ENCODE measurements at places on chromosomes 1 and 21.

- DNase-seq, result no peak
These were observed 493.8 kb upstream of the CHRM3 start for GRCh38 chr1:238892612-238893011.

- DNase-seq, result no peak
These were observed 183.0 kb downstream of the SDCCAG8 start for GRCh38 chr1:243438815-243439214.

DNA sequence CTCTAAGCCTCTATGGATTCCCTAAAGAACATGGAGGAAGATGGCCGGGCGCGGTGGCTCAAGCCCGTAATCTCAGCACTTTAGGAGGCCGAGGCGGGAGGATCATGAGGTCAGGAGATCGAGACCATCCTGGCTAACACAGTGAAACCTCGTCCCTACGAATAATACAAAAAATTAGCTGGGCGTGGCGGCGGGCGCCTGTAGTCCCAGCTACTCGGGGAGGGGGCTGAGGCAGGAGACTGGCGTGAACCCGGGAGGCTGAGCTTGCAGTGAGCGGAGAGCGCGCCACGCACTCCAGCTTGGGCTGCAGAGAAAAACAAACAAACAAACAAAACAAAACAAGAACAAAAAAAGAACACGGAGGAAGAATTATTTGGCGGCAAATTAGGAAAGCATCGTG lies 5.8 kb upstream of the ZNF326 start:
- no peak for DNase-seq

DNA sequence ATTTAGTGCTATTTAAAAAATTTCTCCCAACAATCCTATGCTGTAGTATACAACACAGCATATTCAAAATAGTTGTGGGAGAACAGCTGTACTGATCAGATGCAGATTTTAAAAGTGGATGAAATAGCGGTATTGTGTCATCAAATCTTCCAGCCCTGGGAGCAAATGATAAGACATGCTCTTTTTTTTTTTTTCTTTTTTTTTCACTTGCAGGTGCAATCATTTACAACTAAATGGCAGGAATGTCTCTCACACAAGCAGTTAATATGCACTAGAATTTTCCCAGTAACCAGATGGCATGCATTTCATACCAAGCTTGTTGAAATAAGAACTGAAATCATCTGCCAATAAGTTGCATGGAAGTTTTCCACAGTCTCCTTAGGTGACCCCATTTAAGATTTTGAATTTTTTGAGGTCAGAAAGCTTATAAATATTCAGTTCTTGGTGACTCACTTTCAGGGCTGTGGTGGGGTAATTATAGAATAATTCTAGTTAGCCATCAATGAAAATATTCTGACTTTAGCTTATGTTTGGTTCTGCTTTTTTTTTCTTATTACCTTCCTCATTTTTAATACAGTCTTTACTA lies 623.9 kb upstream of the NR5A2 start:
- no peak for DNase-seq

GRCh38 chr1:49187056-49187455 lies 410.4 kb upstream of the BEND5 start:
- DNase-seq, result no peak

DNA sequence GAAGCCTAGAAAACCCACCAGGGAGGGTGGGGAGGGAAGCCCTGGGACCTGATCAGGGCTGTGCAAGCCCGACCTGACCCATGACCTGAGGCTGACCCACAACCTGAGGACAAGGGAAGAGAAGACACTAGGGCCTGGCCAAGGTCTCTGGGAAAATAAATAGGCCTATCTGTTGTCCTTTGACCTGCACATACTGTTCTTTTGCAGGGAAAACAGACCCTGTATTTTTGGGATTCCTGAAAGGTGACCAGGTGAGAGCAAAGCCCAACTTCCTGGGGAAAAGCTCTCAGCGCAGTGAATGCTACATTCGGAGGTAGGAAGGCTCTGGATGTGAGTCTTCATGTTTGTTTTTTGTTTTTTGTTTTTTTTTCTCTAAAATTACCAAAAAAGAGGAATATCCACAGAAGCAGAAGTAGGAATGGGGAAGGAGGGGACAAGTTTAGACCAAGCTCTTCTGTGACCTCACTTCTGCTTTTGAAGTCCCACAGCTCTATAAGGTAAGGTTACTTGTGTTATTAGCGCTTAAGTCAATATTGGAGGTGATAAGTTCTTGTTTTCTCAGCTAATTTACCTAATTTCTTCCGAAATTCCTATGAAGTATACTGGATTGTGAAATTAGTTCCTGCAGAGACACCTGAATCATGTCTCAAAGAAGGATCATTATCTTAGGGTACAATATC lies 26.2 kb upstream of the LYST start:
- no peak for DNase-seq

- no peak for DNase-seq
These were observed 22.4 kb downstream of the SLAMF1 start for GRCh38 chr1:160624464-160624863.

DNA sequence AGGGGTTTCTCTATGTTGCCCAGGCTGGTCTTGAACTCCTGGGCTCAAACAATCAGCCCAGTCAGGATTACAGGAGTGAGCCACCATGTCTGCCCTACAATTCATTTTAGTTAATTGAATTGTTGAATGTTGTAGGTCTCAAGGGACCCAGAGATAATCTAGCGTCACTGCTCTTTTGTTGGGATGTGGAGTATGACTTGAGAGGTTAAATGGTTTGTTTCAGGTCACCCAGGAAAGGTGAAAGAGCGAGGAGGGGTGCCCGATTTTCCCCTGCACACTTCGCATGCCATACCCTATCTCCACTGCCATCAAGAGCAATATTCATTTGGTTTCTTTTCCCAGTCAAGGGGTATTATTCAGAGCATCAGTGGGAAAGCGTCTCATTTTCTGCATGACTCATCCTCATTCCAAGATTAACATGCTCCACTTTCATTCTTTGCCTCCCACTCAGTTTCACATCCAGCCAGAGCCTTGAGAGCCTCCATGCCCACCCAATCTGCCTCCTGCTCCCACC lies 13.1 kb upstream of the SLC30A1 start:
- DNase-seq, result no peak

- DNase-seq, result no peak
These were observed 52.5 kb upstream of the CNIH3 start for GRCh38 chr1:224563666-224564065.

DNA sequence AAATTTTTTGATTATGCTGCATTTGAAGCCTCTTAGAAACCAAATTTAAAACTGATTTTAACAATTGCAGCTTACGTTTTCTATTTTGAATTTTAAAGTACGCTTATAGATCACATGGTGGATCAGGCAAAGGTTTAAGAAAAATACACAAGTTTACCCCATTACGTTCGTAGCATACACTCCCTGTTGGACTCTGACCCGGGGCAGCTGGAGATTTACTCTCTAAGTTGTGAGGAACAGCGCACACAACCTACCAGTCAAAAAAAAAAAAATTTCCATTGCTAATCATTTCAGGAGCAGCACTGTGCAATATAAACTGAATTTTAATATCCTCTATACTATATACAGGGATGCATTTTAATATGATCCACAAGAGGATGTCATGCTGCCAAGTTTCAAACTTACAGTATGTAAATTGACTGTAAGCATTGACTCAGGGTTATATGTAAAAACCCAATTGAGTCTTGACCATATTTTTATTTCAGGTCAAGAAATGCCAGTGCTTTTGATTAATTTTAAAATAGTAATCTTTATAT lies 20.4 kb downstream of the CSDE1 start:
- no peak for DNase-seq

- no peak for DNase-seq
These were observed 828 bp downstream of the PNRC2 start for GRCh38 chr1:23960291-23961020.

- no peak for DNase-seq
These were observed 29.2 kb downstream of the RAP1A start for GRCh38 chr1:111648806-111649205.

DNA sequence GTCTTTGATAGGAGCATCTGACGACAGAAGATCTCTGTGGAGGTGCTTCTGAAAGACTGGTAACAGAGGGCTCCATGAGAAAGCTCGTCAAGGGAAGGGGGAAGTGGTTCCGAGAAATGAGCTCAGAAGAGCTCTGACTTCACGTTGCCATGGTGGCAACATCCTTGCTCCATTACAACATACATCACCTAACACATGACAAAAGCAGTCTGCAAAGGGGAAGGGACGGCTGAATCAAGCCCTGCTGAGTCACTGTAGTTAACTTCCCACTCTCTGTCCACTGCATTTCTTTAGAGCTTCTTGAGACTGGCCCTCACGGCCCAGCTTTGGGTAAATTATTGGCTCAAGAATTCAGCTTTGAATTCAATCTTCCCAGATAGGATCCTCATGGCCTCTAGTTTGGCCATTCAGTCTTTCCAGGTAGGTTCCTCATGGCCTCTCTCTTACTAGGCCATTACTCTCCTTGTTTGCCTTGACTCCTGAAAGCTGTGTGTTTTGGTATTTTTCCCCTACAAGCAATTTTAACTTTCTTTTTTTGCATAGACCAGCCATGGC lies 88.0 kb upstream of the ZNF648 start:
- peak; percentile 42 for DNase-seq

- DNase-seq, result no peak
These were observed 308.4 kb downstream of the RGS7 start for GRCh38 chr1:241048622-241049021.

DNA sequence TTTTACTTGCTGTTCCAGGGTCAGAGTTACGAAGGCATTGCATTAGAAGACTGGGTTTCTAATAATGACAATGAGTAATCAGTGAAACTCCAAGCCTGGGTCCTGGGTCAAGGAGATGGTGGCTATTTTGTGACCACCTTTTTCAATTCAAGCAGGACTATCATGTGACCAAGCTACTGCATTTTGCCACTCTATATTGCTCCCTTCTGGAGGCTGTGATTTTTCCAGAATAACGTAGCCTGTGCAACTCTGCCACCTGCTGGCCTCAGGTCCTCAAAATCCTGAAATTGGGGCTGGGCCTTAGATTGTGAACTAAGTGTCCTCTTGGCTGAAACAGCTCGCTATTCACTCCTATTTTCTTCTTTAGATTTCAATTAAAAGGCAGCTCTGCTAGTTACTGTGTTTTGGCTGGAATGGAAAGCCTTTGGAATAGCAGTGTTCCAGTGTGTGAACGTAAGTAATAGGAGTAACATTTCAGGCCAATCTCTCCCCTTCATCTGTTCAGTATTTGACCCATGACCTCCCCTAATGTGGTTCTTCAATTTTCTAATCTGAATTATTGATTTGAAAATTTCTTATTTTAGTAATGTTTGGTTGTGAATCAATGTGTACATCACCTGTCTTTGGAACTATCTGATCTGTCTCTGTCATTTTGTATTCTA lies 52.9 kb upstream of the CD46 start:
- DNase-seq, result peak; percentile 53

GRCh38 chr1:85933961-85934360 lies 222.6 kb downstream of the COL24A1 start:
- DNase-seq, result no peak

DNA sequence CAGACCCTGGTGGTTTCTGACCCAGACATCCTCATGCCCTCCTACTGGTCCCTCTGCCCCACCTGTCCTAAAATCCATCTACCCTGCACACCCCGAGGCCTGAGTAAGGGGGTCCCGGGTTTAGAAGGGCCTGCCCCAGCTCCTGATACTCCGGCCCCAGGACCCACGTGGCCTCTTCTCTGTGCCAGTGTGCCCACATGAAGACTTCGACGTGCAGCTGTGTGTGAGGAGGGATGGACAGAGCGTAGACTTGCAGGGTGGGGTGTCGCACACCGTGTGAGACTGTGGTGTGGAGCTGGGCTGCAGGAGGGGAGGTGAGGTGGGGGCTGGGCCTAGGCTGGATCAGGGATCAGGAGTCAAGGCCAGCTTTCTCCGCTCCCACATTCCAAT lies 461.1 kb downstream of the PTPRU start:
- no peak for DNase-seq

- DNase-seq, result no peak
These were observed 466 bp downstream of the PEX10 start for GRCh38 chr1:2411801-2412394.
